ENCODE measurements at places on chromosomes 12 and 14. TPM values are rescaled to one million over a fixed set of nuclear protein-coding genes. Genes with fewer than 3 reads are reported as not detected.

MIP gene
- 0.24 TPM for polyA plus RNA-seq

PITPNM2 gene
- 7.8 TPM for polyA plus RNA-seq

PPP4R4 gene
- 0.16 TPM for polyA plus RNA-seq

HECTD4 gene
- 38.1 TPM for polyA plus RNA-seq

KIF5A gene
- polyA plus RNA-seq: 12.3 TPM

ABCB9 gene
- polyA plus RNA-seq: 5.2 TPM

MYF6 gene
- 0.21 TPM for polyA plus RNA-seq

APOF gene
- 0.06 TPM for polyA plus RNA-seq

PTGDR gene
- 1.5 TPM for polyA plus RNA-seq

FAR2 gene
- polyA plus RNA-seq: 18.1 TPM

FOXA1 gene
- 36.0 TPM for polyA plus RNA-seq

FAM181A gene
- polyA plus RNA-seq: not detected

SOAT2 gene
- polyA plus RNA-seq: 126 TPM

AVPR1A gene
- 0.84 TPM for polyA plus RNA-seq

TPH2 gene
- polyA plus RNA-seq: 0.04 TPM

ASIC1 gene
- 4.7 TPM for polyA plus RNA-seq

GSC gene
- 0.10 TPM for polyA plus RNA-seq

C12orf76 gene
- polyA plus RNA-seq: 36.1 TPM

NUP37 gene
- polyA plus RNA-seq: 27.2 TPM

ABHD12B gene
- polyA plus RNA-seq: 0.52 TPM

CLEC2B gene
- 5.2 TPM for polyA plus RNA-seq

CLEC9A gene
- polyA plus RNA-seq: 2.5 TPM

PNP gene
- polyA plus RNA-seq: 215 TPM

ANG gene
- 43.6 TPM for polyA plus RNA-seq

GSG1 gene
- polyA plus RNA-seq: 1.6 TPM

KRT7 gene
- polyA plus RNA-seq: 8.6 TPM

ARHGAP9 gene
- polyA plus RNA-seq: 16.1 TPM

CLEC1B gene
- polyA plus RNA-seq: 0.19 TPM

WNT1 gene
- polyA plus RNA-seq: not detected

ERP27 gene
- 33.3 TPM for polyA plus RNA-seq

RCOR1 gene
- 24.2 TPM for polyA plus RNA-seq

REC8 gene
- polyA plus RNA-seq: 201 TPM

TNS2 gene
- polyA plus RNA-seq: 43.5 TPM

SUOX gene
- 44.1 TPM for polyA plus RNA-seq

AMHR2 gene
- 8.8 TPM for polyA plus RNA-seq

Data from large intestine (tissue), 12 donors.